ENCODE measurements at places on chromosomes 5 and 9.

DNA sequence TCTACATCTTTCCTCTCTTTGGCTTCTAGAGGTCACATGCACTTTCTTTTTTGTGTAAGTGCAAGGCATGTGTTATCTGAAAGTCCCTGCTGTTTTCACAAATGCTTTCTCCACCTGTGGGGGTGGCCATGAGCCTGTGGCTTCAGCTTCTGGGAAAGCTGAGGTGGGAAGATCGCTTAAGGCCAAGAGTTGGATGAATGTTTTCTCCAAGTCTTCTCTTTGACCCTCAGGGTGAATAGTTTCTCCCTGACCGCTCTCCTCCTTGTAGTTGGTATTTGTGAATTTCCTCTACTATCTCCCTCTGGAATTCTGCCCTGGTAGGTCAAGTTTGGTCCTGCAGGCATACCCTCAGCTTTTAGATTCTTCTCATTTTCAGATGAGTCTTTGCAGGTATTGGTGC, 74.2 kb downstream of the UGCG start:
- no peak for DNase-seq

DNA sequence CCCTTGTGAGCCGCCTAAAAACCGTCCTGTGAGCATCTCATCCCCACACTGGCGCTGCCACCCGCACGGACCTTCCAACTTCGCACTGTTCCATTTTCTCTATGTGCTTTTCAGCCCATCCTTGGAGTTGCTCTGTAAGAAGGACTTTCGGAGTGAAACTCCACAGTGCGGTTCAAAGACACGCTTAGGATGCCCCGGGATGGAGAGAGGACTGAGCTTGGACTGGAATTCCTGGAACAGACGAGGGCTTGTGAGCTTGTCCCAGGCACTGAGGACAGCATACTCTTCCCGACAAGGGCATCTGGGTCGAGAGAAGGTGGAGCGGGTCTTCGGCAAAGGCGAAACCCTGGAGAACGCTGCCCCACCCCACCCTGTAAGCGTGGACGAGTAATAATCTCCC, 187.8 kb downstream of the MEF2C start:
- no peak for DNase-seq

DNA sequence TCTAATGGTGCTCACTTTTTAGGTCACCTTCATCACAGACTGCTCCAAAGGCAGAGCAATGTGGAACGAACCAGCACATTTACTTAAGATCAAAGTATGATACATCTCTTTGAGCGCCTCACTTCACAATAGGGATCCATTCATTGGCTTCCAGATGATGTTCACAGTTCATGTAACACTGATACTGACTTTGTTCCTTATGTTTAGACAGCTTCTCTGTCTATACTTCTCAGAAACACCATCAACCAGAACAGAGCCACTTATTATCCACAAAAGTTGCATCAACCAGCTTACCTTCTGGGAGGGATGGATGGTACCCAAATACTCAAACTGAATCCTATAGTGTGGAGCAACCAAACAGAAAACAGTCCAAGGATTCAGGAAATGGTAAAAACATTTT, 4.6 kb downstream of the PTAR1 start:
- no peak for DNase-seq

DNA sequence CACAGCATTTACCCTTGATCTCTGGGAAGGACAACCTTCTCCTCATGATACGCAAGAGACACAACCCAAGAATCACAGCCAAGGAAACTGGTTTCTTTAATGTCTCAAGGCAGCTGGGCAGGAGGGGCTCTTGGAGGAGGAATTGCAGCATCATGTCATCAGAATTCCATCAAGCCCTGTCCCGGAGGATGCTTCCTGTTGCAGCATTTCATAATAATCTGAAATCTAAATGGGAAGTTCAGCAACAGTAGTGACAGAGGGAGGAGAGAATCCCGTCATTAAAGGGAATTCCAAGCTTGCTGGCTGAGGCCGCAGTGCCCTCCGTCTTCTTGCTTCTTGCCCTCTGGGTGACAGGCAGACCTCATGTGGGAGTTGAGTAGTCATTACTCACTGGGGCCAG, 192.7 kb downstream of the TENT4A start:
- no peak for DNase-seq

GRCh38 chr9:83986765-83987401, 6.3 kb downstream of the RMI1 start:
- DNase-seq, result peak; percentile 42

- DNase-seq, result no peak
Measured at GRCh38 chr5:174609116-174609515, 115.3 kb upstream of the MSX2 start.

DNA sequence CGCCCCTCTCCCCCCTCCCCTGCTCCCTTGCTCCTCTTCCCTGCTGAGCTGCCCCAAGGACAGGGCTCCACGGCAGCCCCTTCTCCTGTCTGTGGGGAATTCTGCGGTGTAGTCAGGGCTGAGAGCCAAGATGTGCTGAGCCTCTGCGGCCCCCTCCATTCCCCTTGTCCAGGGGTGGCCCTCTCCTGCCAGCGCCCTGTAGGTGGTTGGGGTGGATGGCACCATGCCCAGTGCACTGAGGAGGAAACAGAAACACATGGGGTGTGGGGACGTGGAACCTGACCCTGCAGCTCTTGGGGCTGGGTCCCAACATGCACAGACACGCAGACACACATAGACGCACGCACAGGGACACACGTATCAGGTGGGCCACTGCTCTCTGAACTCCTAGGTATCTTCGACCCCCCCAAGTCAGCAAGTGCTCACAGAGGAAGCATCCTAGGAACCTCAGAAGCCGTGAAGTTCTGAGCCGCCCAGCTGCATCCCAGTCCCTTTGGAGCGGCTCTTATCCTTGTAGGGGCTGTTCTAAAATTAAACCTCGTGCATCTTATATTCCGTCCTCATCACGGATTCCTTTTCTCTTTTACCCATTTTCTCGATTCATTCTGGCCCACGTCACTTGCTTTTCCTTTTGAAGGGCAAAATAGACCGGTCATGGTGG, 64.8 kb downstream of the HMCN2 start:
- DNase-seq, result no peak

DNA sequence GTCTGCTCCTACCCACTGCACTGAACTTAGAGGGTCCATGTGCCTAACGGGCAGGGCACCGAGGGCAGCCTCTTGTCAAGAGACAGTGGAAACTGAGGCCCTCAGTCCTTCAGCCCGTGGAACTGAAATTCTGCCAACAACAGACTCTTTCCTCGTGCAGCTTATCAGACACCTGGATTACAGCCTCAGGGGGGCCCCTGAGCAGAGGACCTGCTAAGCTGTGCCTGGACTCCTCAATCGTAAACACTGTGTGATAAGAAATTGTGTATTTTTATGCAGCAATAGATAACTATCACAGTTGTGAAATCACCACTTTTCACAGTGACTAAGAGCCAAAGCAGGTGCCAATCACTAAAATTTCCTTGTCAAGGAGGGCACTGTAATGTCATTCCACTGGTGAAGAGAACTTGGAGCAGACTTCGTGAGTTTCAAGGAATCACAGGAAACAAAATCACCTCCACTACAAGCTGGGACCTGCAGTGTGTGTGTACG, 33.4 kb upstream of the CTSV start:
- DNase-seq, result no peak

DNA sequence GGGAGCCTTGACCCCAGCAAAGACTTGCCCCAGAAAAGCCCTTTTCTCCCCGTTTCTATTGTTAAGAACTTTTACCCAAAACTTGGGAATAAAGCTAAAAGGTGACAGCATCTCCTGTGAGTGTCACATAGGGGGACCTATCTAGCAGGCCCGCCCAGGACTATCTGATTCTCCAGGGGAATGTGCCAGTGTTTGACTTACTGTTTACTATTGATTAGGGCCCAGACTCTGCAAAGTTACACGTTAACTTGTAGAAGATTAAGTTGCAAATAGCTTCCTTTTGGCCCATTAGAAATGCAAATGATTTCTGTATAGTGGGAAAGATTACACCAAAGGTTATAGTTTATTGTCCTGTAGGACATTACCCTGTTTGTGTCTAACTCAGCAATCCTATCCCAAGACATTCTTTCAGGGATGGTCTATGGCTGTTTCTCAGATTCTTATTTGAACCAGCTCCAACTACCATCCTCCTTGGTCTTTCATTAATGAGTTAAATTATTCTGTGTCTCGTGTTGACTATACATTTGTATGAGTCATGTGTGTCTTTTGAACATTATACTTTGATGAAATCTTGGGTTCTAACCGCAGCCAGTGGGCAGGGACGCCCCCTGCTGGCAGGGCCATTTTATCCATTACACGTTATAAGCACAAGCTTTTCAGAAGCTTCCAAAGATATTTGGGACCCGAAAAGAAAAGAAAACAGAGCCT, 60.7 kb downstream of the HRH2 start:
- peak; percentile 87 for DNase-seq

DNA sequence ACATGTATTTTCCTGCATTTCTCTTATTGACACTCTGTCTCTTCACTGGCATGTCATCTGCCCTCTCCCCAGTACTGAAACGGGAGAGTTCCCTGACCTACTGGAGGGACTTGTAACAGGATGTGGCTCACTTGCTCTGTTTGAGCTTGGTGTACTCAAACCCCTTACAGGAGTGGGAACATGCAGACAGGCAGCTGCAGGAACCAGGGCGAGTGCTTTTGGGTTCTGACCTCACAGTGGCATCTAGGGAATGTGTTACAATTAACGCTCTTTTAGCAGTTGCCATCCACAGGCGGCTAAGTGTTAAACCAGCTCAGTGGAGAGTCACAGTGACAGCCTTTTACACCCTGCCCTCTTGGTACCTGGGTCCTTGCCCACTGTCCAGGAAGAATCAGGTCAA, 300.3 kb upstream of the GRAMD2B start:
- DNase-seq, result no peak

DNA sequence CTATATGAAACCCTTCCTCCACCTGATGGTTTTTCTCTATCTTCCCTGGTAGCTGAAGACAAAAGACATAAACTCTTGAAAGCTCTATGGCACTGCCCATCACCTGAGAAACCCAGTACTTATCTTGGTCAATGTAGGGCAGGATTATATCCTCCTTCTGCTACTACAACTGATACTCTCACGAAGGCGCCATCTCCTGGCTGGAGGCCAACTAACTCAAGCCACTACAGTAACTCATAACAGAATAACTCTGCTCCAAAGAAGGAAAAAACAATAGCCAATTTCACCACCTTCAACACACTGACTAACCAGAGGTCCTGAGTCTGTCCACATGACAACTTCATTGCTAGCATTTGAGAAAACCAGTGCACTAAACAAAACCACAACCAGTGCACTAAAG, 409.2 kb downstream of the CETN3 start:
- DNase-seq, result peak; percentile 9

- peak; percentile 93 for DNase-seq
Measured at GRCh38 chr5:42994555-42995359, 45.4 kb downstream of the ANXA2R start.

DNA sequence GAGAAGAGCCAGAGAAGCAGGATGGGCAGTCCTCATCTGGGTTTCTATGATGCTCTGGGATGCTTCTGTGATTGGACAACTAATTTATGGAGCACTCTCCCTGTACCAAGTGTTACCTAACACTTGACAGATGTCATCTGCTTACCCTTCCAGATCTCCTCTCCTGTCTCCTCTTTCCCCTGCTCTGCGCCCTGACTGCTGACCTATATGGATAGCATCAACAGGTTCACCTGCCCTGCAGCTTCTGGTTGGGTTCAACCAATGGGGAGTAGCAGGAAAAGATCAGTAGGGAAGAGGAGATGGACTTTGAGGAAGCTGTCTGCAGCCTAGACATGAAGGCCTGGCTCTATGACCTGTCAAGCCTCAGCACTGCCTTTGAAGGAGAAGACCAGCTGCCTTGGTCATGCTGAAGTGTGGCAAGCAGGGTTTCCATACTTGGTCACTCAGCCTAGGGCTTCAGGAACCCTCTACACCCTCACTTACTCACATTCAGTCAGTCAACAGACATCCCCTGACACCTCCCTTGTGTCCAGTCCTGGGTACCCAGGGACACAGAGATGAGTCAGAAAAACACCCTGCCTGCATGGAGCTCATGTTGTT, 11.3 kb upstream of the P4HA2 start:
- no peak for DNase-seq

GRCh38 chr9:121156263-121156731, 45.4 kb downstream of the RAB14 start:
- no peak for DNase-seq

DNA sequence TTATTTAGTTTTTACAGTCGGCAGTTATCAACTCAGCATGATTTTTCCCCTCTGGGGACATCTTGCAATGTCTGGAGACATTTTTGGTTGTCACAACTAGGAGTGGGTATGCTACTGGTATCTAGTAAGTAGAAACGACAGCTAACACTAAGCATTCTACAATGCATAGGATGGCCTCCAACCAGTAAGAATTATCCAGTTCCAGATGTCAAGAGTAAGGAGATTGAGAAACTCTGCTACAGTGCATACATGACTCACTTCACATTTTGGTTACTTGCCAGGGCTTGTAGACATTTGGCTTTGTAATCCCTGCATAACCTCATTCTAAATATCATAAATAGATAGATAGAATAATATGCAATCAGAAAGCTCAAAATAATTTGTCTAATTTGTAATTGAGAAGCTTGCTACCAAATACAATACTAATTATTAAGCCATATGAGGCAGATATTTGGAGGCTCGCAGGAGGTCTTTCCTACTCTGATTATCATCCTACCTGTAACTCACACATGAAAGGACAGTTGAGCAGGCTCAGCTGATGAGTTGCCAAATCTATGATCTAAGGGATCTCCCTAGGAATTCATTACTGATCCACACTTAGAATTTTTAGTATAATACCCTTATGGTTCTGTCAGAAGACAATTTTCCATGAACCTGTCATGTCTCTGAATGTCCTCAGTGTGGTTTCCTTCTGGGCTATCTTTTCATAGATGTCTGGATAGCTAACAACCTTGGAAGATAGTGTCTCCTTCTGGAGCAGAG, 346.9 kb upstream of the TLE4 start:
- DNase-seq, result no peak

DNA sequence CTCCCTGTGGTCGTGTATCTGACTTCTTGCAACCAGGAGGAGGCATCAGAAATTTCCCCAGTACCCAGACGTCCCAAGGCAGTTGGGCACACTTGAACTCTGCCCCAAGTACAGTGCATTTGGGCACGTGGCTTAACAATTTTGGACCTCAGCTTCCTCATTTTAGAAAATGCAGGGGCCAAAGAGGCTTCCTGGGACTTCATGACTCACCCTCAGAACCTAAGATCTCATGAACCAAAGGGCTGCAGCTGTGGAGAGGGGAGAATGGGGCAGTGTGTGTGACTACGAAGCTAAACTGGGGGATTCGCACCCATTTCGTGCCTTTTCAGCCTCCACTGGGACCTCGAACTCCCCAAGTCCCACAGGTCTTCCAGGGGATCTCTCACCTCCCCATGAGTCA, 59.2 kb downstream of the SYK start:
- no peak for DNase-seq

- no peak for DNase-seq
Measured at GRCh38 chr9:72950875-72951442, 1.9 kb downstream of the ALDH1A1 start.

- DNase-seq, result peak; percentile 46
Measured at GRCh38 chr5:78648359-78649210, at the start of gene LHFPL2. TSS of gene LHFPL2 (minus strand) at chr5:78648772. CDS start at chr5:78510213, 138,559 bp downstream.
